SJCRH30 (cell line): ENCODE measurements at places on chromosomes 1 and 21. TPM values are rescaled to one million over a fixed set of nuclear protein-coding genes. Genes with fewer than 3 reads are reported as not detected.

The B4GALT2 gene
- 65.9 and 67.4 TPM in 2 replicates for total RNA-seq

GRCh38 chr1:87388411-87388810, 59.7 kb downstream of the LMO4 start:
- DNase-seq, result no peak

The DPM3 gene
- total RNA-seq, result 16.1 and 16.8 TPM in 2 replicates

DNA sequence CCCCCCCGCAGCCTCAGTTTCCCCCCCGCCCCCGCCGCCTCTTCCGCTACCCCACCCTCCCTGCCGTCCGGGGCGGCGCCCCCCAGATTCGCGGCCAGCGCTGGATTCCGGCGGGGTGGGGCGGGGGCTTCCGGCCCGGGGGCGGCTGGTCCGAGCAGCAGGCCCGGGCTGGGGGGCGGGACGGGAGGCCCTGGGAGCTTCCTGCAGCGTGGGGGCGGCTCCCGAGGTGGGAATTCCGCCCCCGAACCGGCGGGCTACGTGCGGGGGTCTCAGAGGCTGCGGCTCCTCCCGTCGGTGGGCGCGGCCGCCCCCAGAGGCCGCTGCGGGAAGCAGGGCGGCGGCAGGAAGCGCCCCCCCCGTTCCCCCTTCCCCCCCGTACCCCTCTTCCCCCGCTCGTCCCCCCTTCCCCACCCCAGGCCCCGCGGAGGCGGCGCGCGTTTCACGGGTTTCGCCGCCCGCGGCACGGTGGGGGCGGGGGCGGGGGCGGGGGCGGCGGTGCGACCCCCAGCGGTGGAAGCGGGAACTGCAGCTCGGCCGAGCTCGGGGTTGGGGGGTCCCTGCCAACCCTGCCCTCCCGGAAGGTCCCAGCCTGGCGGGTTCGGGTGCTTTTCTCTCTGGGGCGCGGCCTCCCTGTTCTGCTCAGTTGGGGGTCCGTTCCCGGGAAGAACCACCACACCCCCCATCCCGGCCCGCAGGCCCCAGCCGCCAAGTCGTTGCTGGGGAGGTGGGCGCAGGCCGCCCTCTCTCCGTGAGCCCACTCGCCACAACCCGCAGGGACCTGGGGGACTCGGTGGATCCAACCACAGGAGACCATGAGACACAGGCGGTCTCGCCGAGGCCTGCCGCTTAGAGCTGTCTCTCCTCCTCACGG, 76.3 kb downstream of the MORN1 start:
- DNase-seq, result peak; percentile 72

The IL10 gene
- 0.16 TPM in 1 of 2 replicates, not detected in the other for total RNA-seq

The UTS2 gene
- total RNA-seq, result not detected in 2 replicates

DNA sequence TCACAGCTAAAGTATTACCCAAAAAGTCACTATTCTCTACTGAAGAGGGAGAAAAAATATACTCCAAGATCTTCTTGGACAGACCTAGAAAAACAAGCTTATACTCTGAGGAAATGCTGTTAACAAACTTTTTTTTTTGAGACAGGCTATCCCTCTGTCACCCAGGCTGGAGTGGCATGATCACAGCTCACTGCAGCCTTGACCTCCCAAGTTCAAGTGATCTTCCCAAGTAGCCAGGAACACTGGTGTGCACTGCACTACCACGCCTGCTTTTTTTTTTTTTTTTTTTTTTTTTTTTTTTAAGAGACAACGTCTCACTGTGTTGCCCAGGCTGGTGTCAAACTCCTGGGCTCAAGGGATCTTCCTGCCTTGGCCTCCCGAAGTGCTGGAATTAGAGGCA, 17.3 kb downstream of the GLRX2 start:
- DNase-seq, result no peak

GRCh38 chr1:3651026-3651929, 1.0 kb upstream of the TP73 start:
- no peak for DNase-seq

The OLFML2B gene
- total RNA-seq, result 39.7 and 40.0 TPM in 2 replicates

The S100A2 gene
- 3.2 and 5.5 TPM in 2 replicates for total RNA-seq

- DNase-seq, result peak; percentile 56
Measured at GRCh38 chr1:223175032-223175431, 32.0 kb upstream of the TLR5 start.

GRCh38 chr1:157958263-157958662, 35.2 kb upstream of the KIRREL1 start:
- DNase-seq, result no peak

DNA sequence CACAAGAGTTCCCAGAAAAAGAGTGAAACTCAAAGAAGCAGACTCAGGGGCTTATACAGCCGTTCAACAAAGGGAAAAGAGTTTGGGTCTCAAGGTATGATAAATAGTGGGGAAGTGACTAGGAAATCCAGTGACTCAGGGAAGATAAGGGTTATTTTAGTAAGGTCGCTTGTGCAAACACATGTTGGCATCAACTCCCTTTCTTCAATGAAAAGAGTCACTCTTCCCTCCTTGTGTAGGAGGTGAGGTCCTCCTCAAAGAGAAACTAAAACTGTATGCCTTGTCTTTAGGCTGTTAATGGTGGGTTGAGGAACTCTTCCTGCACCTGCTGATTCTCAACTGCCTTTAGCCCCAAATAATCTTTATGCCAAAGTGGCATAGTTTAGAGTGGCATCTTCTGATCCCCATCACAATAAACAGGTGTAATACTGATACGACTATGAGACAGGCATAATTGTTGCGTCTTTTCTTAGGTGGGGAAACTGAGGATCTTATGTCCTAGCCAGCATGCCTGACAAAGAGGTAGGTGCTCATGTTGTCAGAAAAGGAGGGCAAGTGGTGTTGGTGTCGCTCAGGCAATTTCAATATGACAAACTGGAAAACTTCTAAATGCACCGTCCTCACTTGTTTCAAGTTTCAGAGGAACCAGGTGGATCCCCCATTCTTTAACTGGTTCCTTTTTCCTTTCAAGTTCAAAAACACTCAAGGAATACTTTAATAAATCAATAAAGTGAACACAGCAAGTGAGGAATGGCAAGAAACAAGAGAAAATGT, 294.1 kb upstream of the RUNX1 start:
- DNase-seq, result no peak

DNA sequence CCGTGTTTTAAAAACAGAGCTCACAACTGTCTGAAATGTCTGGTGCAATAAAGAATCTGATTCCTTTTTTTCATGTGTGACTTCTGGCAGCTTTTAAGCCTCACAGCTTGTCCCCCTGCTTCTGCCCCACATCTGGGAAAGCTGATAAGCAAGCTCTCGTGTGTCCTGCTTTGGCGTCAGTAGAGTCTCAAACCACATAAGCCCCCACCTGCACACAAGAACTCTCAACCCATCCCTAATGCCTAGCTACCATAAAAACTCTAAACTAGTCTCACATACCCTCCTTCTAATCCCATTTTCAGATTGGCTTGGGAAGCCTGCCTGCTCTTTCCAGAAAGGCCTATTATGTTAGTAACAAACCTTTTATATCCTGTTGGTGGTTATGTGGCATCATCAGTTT, 94.6 kb upstream of the DAB1 start:
- DNase-seq, result no peak

DNA sequence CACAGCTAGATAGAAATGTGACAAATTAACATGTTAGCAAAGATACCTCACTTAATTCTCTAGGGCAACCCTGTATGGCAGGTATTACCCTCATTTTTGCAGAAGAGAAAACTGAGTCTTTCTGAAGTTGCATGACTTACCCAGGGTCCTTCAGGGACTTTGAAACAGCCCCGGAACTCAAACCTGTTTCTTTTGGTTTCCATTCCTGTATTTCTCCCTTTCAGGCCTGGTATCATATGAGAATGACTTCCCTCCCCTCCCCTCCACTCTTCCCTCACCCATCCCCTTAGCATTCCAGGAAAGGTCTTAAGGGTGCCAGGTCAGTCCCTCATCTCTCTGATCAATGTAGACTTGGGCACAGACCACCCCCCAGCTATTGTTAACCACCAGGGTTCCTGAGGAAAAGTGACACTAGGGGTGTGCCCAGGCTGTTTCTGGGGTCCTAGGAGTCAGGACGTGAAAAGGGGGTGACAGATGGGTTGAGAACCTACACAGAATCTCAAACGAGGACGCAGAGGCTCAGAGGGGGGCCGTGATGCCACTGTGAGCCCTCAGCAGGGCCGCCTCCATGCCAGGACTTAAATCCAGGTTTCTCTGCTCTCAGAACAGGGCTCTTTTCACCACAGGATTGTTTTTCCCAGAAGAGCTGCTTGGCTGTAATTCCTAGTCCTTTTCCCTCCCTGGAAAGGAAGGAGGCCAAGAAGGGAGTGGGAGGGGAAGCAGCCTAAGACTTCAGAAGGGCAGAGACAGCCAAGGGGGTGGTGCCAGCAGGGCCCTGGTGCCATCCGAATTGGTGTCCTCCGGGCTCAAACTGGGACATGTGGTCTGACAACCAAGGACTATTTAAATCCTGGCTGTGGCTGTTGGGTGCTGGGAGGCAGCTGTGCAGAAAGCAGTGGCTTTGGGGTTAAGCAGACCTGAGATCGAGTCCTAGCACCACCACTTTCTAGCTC, 2.1 kb upstream of the WASF2 start:
- no peak for DNase-seq

The TMPRSS2 gene
- total RNA-seq, result not detected in 2 replicates

DNA sequence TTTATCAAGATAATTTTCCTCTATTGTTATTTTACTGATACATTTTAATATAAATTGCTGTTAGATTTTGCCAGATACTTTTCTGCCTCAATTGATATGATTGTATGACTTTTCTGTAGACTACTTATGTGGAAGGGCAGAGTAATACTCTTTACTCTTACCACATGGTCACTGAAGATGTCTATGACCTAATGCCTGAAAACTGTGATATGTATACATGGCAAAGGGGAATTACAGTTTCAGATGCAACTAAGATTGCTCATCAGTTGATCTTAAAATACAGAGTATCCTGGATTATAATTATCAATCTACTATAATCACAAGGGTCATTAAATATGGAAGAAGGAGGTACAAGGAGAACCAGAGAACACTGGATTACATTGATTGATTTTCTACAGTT, 1528.0 kb downstream of the BRINP3 start:
- no peak for DNase-seq

DNA sequence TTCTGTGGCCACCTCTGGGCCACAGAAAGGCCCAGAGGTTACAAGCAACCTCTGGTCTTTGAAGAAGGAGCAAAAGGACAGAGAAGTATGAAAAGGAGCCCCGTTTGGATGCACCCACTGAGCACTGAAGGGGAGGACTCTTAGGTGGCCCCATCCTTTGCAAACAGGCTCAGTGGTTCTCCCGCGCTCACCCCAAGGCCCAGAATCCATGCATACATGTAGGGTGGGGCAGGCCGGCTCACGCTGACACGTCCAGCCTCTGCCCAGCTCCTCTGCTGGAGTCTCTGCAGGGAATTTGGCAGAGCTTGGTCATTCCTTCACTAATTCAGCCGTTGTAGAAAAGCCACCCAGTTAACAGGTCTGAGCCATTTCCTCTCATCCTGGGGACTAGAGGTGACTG, 61.3 kb upstream of the AJAP1 start:
- DNase-seq, result no peak

DNA sequence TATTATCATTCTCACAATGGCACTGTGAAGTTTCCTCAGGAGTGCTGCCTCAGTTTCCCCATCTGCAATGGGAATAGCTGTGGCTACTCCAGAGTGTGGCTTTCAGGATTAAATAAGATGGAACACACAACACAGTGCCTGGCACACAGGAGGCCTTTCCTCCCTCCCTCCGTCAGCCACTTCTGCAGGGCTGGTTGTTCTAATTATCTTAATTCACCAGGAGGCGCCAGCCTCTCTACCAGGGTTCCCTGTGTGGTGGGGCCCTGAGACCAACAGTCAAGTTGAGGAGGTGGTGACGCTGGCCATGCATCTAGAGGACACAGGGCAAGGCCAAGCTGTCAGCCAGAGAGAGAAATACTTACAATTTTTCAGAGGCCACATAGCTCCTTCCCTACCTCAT, 6.3 kb upstream of the FOXO6 start:
- peak; percentile 13 for DNase-seq

DNA sequence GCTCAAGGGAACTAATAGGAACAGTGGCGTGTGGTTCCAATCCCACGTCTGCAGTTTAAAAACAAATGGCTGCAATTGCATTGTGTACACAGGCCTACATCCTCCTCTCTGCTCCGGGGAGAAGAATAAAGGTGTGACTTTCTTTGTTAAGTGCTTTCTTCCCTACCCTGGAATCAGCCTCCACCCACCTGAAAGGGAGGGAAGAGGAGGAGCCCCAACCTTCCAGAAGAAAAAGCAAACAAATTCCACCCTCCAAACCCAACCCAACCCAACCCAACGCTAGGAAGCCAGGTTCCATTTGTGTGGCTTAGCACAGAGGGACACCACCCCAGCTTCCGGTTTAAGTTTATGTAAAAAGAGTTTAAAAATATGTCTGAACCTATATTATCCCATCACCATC, 11.8 kb upstream of the BACE2 start:
- DNase-seq, result no peak

The THEM5 gene
- 0.25 and 0.75 TPM in 2 replicates for total RNA-seq

- peak; percentile 88 for DNase-seq
Measured at GRCh38 chr1:229408458-229409037, 25.3 kb downstream of the ACTA1 start.

DNA sequence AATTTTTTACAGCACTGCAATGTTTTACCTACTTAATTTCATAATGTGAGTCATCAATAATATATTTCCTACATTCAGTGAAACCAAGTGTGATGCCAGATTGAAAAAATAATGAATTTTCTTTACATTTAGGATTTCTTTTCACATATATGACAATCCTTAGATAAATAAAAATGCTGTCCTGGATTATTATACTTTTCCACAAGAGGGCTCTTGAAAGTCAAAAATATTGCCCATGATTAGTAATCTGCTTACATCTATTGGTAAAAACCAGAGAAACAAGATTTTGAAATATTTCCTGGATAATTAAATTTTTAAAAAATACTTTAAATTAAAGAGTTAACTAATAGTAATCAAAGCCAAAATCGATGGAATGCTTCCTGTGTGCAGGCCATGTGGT, 86.8 kb upstream of the PLPPR4 start:
- DNase-seq, result peak; percentile 22

DNA sequence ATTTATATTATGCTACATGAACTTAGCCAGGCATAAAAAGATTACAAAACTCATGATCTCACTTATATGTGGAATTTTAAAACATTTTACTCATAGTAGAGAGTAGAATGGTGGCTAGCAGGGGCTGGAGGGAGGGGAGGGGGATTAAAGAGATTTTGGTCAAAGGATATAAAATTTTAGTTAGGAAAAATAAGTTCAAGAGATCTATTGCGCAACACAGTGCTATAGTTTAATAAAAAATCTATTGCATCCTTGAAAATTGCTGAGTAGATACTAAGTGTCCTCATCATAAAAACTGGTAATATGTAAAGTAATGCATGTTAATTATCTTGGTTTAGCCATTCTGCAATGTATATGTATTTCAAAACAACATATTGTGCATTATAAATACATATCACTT, 635.6 kb upstream of the NEGR1 start:
- no peak for DNase-seq

The FGR gene
- total RNA-seq, result not detected in 2 replicates
